Stomach (tissue), 19 donors: ENCODE measurements at places on chromosomes 1 and 21. TPM values are rescaled to one million over a fixed set of nuclear protein-coding genes. Genes with fewer than 3 reads are reported as not detected.

TRIM67 gene
- 0.15 TPM for polyA plus RNA-seq

PLPPR5 gene
- polyA plus RNA-seq, result 0.03 TPM

HRNR gene
- not detected for polyA plus RNA-seq

OPTC gene
- polyA plus RNA-seq, result not detected

LRRC39 gene
- not detected for polyA plus RNA-seq

TCHHL1 gene
- polyA plus RNA-seq, result not detected

DRAXIN gene
- polyA plus RNA-seq, result 0.06 TPM

HTR1D gene
- polyA plus RNA-seq, result 0.19 TPM

CELA3B gene
- 18.6 TPM for polyA plus RNA-seq

PTGFR gene
- polyA plus RNA-seq, result 0.60 TPM

ARMH1 gene
- polyA plus RNA-seq, result 4.4 TPM

CYYR1 gene
- 5.4 TPM for polyA plus RNA-seq

IGSF3 gene
- 2.7 TPM for polyA plus RNA-seq

A3GALT2 gene
- not detected for polyA plus RNA-seq

C1QB gene
- polyA plus RNA-seq, result 49.8 TPM
